Fibroblast of lung (primary cell): ENCODE measurements at places on chromosomes 7 and 10. TPM values are rescaled to one million over a fixed set of nuclear protein-coding genes. Genes with fewer than 3 reads are reported as not detected.

PLA2G12B gene
- not detected in 2 replicates for total RNA-seq

DNA sequence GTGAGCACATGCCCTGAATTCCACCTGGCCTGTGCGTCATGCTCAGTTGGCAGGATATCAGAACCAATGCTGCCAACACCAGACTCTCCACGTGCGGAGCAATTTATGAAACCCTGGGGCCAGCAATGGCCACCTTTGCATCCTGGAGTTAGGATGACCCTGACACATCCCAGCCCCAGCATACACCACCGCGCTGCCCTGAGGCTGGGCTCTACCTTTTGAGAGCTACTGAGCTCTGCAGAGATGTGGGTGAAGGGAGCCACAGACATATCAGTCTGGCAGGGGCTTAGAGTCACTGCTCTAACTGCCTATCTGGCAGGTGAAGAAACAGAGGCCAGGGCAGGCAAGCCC lies 41.9 kb downstream of the SYPL1 start:
- H3K27ac ChIP-seq, result no peak overlapping the region
- peaks cover 4% of the 10 kb centered on the region for H3K4me1 ChIP-seq
- H3K27me3 ChIP-seq, result no peaks in the 10 kb centered on the region
- H3K36me3 ChIP-seq, result no peaks in the 10 kb centered on the region
- no peak overlapping the region for H3K4me3 ChIP-seq

- peak overlapping the region; percentile 90 for H3K27ac ChIP-seq
- H3K4me3 ChIP-seq, result peak overlapping the region; percentile 7
- peaks cover 24% of the 10 kb centered on the region for H3K36me3 ChIP-seq
- H3K27me3 ChIP-seq, result no peaks in the 10 kb centered on the region
These were observed 157.5 kb upstream of the KLF14 start for GRCh38 chr7:130891254-130892094.

LFNG gene
- total RNA-seq, result 0.33 and 0.77 TPM in 2 replicates

UPP1 gene
- 9.0 and 11.7 TPM in 2 replicates for total RNA-seq

- H3K4me1 ChIP-seq, result no peaks in the 10 kb centered on the region
- no peaks in the 10 kb centered on the region for H3K36me3 ChIP-seq
- H3K27me3 ChIP-seq, result no peaks in the 10 kb centered on the region
- no peak for DNase-seq
- no peak overlapping the region for H3K4me3 ChIP-seq
- no peak overlapping the region for H3K27ac ChIP-seq
These were observed 65.5 kb downstream of the MKX start for GRCh38 chr10:27680006-27680557.

DNA sequence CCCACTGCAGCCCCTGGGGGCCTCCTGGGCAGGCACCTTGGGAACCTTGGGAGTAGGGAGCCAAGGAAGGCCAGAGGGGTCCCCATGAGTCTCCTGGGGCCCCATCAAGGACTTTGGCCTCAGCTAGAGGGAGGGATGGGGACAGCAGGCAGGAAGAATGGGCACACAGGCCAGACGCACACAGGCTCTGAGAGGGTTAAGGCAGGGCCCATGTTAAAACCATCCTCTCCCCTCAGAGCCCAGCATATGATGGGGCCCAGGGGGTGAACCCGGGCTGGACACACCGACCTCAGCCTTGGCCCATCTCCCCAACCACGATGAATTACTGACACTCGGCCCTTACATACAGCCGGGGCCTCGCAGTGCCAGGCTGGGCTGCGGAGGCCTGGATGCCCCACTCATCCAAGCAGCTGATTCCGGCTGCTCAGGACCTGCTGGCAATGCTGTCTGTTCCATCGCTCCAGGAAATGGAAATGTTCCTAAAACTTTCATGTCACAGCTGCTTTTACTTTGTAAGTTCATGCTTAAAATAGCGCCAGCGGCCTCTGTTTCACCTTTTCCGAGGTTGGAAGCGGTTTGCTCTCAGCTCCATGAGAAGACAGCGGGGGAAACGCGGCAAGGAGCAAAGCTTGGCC lies 17.3 kb upstream of the INPP5A start:
- peaks cover 49% of the 10 kb centered on the region for H3K4me1 ChIP-seq
- H3K36me3 ChIP-seq, result no peaks in the 10 kb centered on the region
- H3K4me3 ChIP-seq, result no peak overlapping the region
- H3K27ac ChIP-seq, result peak overlapping the region; percentile 59

DNA sequence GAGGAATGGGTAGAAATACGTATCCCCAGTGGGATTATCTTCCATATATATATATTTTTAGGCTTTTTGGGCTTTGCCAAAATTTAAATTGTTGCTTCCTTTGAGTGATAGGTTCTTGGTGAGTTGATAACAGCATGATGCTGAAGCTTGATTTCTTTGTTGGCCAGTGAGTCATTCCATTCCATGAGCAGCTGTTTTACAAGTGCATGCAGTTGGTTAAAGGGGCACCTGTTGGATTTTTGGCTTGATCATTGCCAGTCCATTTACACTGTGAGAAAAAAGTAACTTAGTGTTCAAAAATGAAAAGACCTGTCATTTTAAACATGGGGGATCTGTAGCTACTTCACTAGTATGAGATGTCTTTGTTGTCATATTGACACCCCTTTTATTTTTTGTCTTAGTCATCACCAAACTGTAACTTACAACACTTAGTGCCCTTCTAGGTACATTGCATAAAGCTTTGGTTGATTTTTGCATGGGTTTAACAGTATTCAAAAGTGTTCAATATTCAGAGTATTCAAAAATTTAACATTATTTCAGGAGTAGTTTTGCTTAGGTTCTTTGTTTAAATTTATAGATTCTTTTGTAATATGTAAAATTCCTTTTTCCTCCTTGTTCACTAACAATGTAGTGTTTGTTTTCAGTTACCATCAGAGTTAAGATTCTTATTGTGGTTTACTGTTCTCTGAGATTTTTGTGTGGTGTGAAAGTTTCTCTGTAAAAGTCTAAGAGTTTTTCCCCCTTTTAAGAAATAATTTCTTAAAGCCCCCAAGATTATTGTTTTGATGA lies 8.8 kb downstream of the AKAP9 start:
- H3K4me3 ChIP-seq, result no peak overlapping the region
- DNase-seq, result peak; percentile 61
- no peak overlapping the region for H3K27ac ChIP-seq

BLNK gene
- total RNA-seq, result 0.33 and 0.51 TPM in 2 replicates

GRCh38 chr10:8534096-8534495 lies 479.6 kb downstream of the GATA3 start:
- no peaks in the 10 kb centered on the region for H3K27me3 ChIP-seq
- H3K4me1 ChIP-seq, result no peaks in the 10 kb centered on the region
- H3K27ac ChIP-seq, result no peak overlapping the region
- H3K36me3 ChIP-seq, result no peaks in the 10 kb centered on the region
- H3K4me3 ChIP-seq, result no peak overlapping the region

DKK1 gene
- total RNA-seq, result 54.4 and 80.6 TPM in 2 replicates

CYP3A4 gene
- 0.17 TPM in 1 of 2 replicates, not detected in the other for total RNA-seq

RBM48 gene
- 10.3 and 12.2 TPM in 2 replicates for total RNA-seq

DNA sequence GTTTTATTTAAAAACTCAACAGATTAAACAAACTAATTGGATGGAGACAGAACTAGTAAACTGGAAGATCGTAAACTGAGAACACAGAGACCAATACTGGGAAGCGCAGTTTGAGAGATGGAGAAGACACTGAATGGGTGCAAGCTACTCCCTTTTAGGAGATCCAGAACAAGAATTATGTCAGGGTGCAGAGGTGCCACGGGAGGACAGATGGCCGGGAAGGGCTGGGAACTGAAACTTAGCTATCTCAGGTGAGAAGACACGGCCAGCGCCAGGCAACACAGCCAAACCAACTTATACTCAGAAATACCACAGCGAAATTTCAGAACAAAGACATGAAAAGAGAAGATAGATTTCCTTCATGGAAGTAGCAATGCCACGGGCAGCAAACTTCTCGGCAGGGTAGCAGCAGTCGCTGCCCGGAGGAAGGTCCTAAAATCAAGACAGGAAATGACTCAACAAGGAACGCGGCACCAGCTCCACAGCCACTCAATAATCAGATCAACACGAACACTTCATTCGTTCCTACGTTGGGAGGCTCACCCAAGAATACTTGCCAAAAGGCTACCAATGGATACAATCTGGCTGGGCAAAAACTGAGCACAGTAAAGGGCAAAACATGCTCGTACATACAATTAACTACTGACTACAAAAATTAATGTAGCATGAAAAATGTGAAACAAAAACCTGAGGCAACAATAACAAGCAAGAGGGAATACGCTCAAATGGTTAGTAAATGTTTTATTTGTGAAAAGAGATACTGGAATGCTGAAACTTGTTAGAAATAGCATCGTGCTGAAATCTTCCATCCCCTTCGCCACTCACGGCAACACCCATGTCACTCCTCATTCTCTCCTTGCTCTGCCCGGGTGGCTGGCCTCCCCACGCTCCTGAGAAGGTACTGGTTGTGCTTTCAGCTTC lies 2.2 kb upstream of the LRRC27 start:
- peak overlapping the region; percentile 7 for H3K27ac ChIP-seq
- H3K4me3 ChIP-seq, result peak overlapping the region; percentile 99
- H3K36me3 ChIP-seq, result peaks cover 4% of the 10 kb centered on the region
- DNase-seq, result peak; percentile 84
- H3K27me3 ChIP-seq, result no peaks in the 10 kb centered on the region
- H3K4me1 ChIP-seq, result peaks cover 2% of the 10 kb centered on the region

DNA sequence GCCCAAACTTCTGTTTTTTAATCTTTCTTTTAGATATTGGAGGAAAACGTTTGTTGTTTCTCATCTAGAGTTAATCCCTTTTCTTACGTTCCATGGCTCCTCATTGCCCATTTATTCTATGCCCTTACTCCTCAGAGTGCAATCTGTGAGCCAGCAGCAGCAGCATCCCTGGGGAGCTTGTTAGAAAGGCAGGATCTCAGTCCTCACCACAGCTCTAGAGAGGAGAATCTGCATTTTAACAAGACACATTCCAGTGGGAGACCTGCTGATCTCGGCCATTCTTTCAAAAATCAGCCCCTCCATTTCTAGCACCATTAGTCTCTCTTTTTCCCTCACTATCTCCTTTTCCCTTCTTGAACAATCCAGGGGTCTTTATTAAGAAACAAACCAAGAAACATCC lies 84.4 kb upstream of the NOBOX start:
- no peak overlapping the region for H3K27ac ChIP-seq
- no peak for DNase-seq
- H3K4me3 ChIP-seq, result no peak overlapping the region
- no peaks in the 10 kb centered on the region for H3K27me3 ChIP-seq

DNA sequence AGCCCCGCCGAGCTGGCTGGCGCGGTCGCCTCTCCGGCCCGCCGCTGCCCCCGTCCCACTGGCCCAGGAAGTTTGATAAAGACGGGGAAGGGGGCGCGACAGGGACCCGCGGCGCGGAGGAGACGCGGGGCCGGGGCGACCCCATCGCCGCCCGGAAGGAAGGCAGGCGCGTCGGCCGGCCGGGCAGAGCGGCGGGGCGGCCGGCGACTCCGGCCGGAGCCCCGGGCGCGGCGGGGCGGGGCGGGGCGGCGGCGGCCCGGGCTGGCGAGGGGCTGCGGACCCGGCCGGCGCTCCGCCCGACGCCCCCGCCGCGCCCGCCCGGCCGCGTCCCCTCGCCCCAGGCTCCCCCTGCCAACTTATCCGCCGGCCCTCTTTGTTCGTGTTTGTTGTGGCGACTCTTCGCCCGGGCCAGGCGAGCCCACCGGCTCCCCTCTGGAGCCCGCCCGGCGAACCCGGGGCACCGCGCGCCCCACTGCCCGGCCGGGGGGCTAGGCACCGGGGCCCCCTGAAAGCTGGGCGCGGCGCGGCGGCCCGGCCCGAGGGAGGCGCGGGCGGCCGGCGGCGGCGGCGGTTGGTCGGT lies 571 bp downstream of the KDM7A start:
- peak overlapping the region; percentile 70 for H3K4me3 ChIP-seq
- H3K36me3 ChIP-seq, result no peaks in the 10 kb centered on the region
- H3K27me3 ChIP-seq, result peaks cover 7% of the 10 kb centered on the region
- peaks cover 2% of the 10 kb centered on the region for H3K4me1 ChIP-seq

NEBL gene
- total RNA-seq, result 0.33 and 1.3 TPM in 2 replicates

DNA sequence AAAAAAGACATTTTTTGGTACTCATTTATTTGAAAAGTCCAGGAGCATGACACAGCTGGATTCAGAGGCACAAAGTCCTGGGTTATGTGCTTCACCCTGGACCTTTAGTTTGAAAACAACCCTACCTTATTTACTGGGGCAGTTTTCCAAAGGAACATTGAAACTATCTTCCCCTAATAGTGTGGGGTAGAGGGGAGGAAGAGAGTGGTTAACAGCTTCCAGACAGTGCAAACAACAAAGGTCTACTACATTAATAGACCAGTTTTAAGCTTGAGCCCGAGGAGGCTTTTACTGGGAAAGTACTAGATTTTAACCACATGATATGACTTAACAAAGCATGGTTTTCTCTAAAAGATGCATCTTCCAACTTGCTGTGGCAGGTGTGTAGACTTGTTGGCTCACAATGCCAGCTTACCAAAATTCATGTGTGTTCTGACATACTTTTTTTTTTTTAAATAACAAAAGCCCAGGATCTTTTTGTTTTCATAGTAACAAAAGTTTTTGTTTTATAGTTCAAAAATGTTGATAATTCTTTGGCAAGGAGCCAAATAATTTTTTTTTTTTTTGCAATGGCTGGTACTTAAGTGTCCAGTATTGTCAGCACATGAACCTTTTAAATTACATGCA lies 1.8 kb downstream of the GSTO1 start:
- no peaks in the 10 kb centered on the region for H3K27me3 ChIP-seq
- H3K36me3 ChIP-seq, result peaks cover 8% of the 10 kb centered on the region
- peaks cover 17% of the 10 kb centered on the region for H3K4me1 ChIP-seq
- H3K27ac ChIP-seq, result peak overlapping the region; percentile 96
- DNase-seq, result peak; percentile 22
- H3K4me3 ChIP-seq, result peak overlapping the region; percentile 73

FEZF1 gene
- not detected in 2 replicates for total RNA-seq

- peaks cover 10% of the 10 kb centered on the region for H3K27me3 ChIP-seq
- peak; percentile 81 for DNase-seq
- no peak overlapping the region for H3K4me3 ChIP-seq
- no peaks in the 10 kb centered on the region for H3K4me1 ChIP-seq
These were observed 11.1 kb upstream of the INA start for GRCh38 chr10:103265717-103266329.

GRCh38 chr7:12031186-12031585 lies 179.9 kb upstream of the TMEM106B start:
- no peaks in the 10 kb centered on the region for H3K36me3 ChIP-seq
- no peak overlapping the region for H3K27ac ChIP-seq
- H3K27me3 ChIP-seq, result no peaks in the 10 kb centered on the region
- H3K4me3 ChIP-seq, result no peak overlapping the region
- no peaks in the 10 kb centered on the region for H3K4me1 ChIP-seq
- DNase-seq, result no peak

BTBD16 gene
- total RNA-seq, result not detected in 2 replicates

- no peaks in the 10 kb centered on the region for H3K36me3 ChIP-seq
- H3K27me3 ChIP-seq, result no peaks in the 10 kb centered on the region
- no peak for DNase-seq
- H3K4me3 ChIP-seq, result no peak overlapping the region
These were observed 231.6 kb downstream of the ETV1 start for GRCh38 chr7:13757841-13758240.
